ENCODE measurements at places on chromosomes 2 and 18.

DNA sequence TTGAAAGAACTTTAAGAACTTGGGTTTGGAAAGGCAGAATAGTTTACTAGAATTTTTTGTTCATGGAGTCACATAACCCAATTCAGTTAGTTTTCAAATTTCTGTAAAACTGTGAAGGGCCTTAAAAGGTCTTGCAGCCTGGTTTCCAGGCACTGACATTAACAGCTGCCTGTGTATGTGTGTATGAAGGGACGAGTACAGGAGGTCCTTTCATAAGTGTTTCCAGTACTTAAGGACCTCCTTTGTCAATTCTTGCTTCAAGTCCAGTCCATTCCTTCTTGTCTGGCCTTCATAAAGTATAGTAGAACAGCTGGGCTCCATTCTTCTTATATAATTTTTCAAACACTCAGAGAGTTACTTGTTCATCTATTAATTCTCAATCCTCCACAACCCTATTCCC lies 136.5 kb downstream of the NR4A2 start:
- no peak for DNase-seq

- DNase-seq, result no peak
These were observed 141.1 kb upstream of the ALPP start for GRCh38 chr2:232237464-232237863.

DNA sequence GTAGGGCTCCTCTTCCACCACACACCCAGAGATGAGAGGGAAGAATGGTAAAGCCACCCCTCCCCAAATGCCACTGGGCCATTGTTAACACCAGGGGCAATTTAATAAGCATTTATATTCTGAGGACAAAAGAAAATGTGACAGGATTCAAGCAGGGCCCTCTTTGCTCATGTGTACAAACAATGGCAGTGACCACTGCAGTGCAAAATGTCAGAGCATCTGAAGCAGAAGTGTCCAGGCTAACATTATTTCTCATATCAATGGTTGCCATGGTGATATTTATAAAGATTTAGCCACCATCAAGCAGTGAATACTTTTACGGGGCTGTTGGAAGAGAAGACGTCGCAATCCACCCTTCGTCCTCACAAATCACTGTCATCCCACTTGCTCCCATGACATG lies 10.8 kb upstream of the EPB41L3 start:
- DNase-seq, result no peak

DNA sequence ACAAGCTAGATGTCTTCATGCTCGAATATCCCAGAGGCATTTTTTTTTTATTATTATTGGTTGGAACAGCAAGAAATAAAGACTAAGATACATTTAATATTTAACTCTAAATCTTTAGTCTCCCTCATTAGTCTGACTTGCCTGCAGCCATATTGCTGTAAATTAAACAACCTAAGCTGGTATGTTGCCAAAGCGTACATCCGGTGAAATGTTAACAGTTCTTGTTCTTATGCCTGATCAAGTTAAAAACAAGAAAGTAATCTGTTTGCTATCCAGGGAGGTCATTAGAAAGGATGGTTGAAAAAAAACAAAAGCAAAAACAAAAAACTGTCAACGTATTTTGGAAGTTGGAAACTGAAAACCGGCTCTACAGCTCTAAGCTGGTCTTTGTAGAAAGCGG lies 125.9 kb upstream of the NABP1 start:
- DNase-seq, result no peak

GRCh38 chr18:42915299-42915698 lies 200.2 kb downstream of the RIT2 start:
- DNase-seq, result no peak

DNA sequence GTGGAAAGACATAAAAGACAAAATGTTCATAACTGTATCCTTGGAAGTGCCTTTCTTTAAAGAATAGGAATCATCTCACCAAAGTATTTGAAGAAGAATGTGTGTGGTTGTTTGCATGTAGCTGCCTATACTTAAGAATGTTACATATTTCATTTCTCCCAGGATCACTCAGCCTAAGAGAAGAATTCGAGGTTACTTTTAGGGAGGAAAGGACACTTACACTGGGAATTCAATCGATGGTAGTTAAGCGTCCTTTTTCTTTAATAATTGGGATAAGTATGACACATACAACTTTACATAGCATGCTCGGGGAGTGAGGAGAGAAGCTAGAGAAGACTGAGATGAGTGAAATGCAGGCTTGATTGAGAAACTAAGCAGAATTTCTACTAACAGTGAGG lies 22.0 kb upstream of the CYP1B1 start:
- no peak for DNase-seq

GRCh38 chr2:132754867-132755472 lies 85.0 kb upstream of the LYPD1 start:
- DNase-seq, result no peak

DNA sequence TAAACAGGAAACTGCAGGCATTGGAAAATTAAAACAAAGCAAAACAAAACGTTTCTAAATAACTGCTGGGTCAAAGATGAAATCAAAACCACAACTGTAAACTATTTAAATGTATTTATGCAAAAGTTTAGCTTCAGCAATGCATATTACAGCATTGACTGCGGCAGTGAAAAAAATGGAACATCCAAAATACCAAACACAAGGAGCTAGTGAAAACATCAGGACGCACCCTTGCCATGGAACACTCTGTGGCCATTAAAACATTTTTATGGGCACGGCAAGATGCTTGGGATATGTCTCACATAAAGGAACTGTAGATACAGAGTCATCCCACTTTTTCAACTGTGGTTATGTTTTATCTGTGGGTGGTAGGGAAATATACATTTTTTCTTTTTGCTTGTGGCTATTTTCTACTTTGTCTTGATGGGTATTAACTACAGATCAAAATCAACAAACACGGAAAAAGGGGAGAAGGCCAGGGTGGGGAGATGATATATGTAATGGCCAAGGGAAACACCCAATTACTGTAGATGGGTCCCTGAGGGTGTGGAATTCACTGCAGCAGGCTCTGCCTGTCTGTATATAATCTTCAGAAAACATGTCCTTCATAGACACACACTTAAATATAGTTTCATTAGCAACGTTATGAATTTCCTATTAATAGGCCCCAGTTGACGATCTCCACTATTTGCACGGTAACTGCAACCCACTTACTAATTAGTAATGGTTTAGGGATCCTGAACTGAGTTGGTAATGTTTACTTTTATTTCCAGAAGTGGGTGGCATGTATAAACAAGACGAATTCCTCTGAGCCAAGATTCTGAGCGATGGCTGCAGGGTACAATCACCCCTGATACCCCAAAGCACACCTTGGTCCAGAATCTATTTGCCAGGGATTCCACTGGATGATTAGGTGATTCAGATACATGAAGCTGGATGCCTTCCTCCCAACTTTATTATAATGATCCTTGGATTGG lies 110.5 kb downstream of the ACKR3 start:
- DNase-seq, result no peak

DNA sequence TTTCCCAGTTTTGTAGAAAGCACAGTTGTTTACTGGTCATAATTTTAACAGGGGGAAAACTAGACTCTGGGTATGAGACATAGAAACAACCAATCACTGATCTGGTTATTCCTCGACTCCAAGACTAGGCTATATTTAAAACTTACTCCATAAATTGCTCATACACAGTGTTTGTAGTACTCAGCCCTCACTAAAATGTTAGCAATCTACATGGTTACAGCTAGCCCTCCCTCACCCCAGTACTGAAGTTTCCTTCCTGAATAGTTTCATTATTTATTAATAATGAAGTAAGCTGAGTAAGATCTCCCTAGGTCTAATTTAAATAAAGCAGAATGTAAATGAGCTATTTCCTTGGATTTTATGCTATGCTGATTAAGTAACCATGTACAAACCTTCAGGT lies 275.1 kb downstream of the CDH20 start:
- DNase-seq, result no peak

DNA sequence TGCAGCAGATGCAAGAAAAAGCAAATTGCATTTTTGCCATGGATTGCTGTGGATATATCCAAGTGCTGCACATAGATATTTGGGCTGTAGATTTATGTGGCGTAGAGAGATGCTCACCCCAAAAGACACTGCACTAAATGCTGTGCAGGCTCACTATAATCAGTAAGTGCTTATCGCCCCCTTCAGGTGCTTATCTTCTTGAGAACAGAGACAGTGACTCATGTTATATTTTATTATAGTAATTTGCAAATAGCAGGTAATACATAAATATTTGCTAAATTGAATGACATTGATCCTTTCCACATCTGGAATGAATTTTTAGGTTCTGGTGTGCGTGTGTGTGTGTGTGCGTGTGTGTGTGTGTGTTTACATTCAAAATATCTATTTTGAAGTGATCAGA lies 36.8 kb upstream of the PLEKHM3 start:
- DNase-seq, result no peak

DNA sequence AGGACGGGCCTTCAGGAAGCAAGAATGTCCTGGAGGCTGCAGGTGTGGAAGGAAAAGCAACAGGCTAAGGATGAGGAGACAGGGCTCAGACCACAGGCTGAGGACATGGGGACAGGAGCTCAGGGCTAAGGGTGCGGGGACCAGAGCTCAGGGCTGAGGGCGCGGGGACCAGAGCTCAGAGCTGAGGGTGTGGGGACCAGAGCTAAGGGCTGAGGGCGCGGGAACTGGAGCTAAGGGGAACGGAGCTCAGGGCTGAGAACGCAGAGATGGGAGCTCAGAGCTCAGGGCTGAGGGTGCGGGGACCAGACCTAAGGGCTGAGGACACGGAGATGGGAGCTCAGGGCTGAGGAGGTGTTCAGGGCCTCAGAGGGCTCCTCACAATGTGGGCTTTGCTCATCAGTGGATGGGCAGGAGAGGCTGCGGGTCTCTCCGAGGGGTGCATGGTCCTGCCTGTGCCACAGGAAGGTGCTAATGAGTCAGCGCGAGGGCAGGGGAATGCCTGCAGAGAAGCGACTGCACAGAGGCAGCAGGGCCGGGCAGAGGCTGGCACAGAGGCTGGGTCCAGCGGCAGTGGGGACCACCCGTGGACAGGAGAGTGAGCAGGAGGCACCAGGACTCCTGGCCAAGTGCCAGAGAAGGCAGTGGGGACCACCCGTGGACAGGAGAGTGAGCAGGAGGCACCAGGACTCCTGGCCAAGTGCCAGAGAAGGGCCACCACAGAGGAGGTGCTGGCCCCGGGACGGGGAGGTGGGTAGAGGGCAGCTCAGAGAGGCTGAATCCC lies 271.7 kb downstream of the TWIST2 start:
- DNase-seq, result no peak

GRCh38 chr2:15718103-15718943 lies 126.7 kb downstream of the DDX1 start:
- DNase-seq, result no peak

- DNase-seq, result peak; percentile 15
These were observed 143.5 kb downstream of the PKP4 start for GRCh38 chr2:158600155-158600802.

GRCh38 chr2:239540174-239540573 lies 139.4 kb upstream of the HDAC4 start:
- DNase-seq, result peak; percentile 86

- DNase-seq, result peak; percentile 50
These were observed at the start of gene CCDC85A for GRCh38 chr2:56183643-56184499. TSS of gene CCDC85A (plus strand) at chr2:56183990. CDS start at chr2:56184625, 635 bp downstream.

GRCh38 chr2:235366807-235367206 lies 127.0 kb upstream of the AGAP1 start:
- no peak for DNase-seq

- DNase-seq, result no peak
These were observed 17.7 kb upstream of the ARL5A start for GRCh38 chr2:151845884-151846283.

DNA sequence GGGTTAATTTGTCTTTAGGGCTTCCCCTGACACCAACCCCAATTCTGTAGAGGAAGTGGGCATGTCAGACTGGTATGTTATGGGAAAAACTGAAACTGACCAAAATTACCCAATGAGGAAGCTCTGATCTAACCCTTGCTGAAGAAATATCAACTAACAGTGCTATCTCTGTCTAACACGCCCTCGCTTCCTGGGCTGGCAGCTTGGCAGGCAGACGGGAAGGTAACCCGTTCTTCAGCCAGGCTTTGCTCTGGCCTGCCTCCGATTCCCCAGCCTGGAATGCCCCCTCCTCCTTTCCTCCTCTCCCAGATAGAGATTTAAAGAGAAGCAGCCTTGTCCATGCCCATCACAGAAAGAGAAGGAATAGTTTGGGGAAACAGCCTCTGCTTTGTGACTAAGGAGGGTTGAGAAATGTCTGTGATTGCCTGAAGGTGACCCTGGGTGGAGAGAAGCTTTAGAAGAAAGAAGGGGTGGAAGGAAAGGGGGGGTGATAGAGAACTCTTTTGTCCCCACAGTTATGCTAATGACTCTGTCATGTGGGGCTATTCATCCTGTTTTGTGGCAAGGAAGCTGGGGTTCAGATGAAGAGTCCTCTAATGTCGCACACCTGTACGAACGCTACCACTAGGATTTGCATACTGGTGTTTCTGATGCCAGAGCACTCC lies 15.4 kb downstream of the HK2 start:
- DNase-seq, result no peak

- DNase-seq, result no peak
These were observed 12.2 kb downstream of the XDH start for GRCh38 chr2:31402388-31402787.

GRCh38 chr18:54479365-54479764 lies 111.7 kb upstream of the DYNAP start:
- DNase-seq, result no peak

DNA sequence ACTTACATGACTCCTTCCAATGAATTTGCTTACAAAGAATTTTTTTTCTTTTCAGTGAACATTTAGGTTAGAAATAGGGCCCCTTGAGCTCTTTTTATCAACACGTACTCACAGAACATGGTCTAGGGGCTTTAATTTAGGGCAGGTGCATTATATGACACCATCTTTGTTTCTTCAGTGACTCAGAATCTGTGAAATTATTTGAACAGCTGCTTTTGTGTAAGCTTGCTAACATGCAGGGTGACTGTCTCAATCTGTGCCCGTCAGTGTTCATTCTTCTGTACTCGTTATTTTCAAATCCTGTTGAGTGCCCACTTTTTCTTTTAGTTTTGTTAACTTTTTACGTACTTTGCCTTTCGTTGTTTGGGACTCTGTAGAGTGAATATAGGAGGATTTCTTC lies 52.8 kb upstream of the CABYR start:
- no peak for DNase-seq

Measured in gastrocnemius medialis (tissue), 4 donors.